ENCODE measurements at places on chromosomes 16 and 17.
A peak's percentile ranks its signal among the peaks of the same experiment; 100 is the strongest.

- peak; percentile 95 for DNase-seq
These were observed 85.3 kb downstream of the HAPSTR1 start for GRCh38 chr16:9176547-9177418.

- no peak for DNase-seq
These were observed 4.4 kb downstream of the JUP start for GRCh38 chr17:41782142-41782541.

- DNase-seq: no peak
These were observed 31.8 kb downstream of the HNF1B start for GRCh38 chr17:37713028-37713431.

DNA sequence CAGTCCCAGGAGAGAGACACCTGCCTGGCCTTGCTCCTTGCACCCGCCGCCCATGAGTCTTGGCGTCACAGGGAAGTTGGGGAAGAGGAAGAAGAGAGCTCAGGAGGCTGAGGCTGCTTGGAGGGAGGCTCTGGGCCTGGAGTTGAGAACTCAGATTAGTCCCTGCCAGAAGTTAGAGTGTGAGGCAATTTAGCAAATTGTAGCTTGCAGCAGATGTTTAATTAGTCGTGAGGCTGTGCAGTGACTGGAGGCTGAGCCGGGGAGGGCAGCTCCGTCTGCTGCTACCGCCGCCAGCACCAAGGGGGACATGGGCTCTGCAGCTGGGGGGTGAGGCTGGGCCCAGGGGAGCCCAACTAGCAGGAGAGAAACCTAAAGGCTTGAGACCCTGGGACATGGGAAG lies 738.3 kb upstream of the EEF2KMT start:
- no peak for DNase-seq

GRCh38 chr16:51982715-51983680 lies 563.9 kb downstream of the TOX3 start:
- DNase-seq: peak; percentile 50

GRCh38 chr17:17027442-17028058 lies 14.7 kb upstream of the MPRIP start:
- DNase-seq: no peak

- peak; percentile 46 for DNase-seq
These were observed 52.6 kb downstream of the USP22 start for GRCh38 chr17:20989991-20990855.

- DNase-seq: no peak
These were observed 27.9 kb downstream of the MINK1 start for GRCh38 chr17:4861052-4861451.

- DNase-seq: no peak
These were observed 22.3 kb upstream of the SMPD3 start for GRCh38 chr16:68470461-68471150.

- no peak for DNase-seq
These were observed 257.9 kb downstream of the SOX9 start for GRCh38 chr17:72378414-72379390.

DNA sequence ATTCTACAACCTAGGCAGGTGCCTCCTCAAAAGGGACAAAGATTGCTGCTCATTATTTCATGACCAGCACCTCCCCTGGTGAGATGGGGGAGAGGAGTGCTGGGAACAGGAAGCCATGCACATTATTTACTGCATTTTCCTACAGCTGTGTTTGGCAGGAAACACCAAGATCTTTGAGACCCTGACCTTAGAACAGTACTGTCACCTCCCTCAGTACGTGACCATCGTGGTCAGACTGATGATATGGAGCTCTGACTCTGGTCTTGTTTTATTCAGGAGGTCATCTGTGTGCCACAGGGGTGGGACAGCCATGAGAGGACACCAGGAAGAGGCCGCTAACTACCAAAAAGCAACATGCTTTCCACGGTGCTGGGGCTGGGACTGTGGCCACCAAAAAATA lies 37.4 kb downstream of the USP22 start:
- no peak for DNase-seq

GRCh38 chr17:8710813-8711212 lies 33.8 kb downstream of the CCDC42 start:
- DNase-seq: peak; percentile 20

DNA sequence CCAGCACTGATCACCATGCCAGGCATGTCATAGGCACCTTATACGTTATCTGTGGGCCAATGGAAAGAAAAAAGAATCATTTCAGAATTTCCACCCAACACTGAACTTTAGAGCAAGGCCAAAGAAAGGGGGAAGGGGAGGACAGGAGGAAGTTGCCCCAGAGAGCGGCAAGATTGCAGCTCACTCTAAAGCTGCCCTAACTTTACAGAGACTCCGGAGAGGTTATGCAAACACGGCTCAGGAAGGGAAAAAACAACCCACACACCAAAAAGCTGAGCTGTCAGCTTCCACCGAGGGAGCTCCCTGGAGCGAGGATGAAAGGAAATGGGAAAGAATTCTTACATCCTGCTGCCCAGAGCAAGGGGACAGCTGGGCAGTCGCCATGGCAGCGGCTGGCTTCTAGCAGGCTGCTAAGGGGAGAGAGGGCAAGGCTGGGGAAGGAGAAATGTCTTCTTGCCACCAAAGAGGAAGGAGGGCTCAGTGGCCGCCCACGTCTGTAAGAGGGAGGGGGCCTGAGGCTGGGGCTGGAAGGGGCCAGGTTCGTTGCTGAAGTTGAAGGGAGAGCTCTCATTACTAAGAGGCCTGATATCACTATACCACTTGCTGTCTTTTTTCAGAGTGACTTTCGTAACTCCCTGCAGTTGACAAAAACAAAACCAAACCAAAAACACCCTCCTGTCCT lies 18.2 kb downstream of the COTL1 start:
- peak; percentile 43 for DNase-seq

DNA sequence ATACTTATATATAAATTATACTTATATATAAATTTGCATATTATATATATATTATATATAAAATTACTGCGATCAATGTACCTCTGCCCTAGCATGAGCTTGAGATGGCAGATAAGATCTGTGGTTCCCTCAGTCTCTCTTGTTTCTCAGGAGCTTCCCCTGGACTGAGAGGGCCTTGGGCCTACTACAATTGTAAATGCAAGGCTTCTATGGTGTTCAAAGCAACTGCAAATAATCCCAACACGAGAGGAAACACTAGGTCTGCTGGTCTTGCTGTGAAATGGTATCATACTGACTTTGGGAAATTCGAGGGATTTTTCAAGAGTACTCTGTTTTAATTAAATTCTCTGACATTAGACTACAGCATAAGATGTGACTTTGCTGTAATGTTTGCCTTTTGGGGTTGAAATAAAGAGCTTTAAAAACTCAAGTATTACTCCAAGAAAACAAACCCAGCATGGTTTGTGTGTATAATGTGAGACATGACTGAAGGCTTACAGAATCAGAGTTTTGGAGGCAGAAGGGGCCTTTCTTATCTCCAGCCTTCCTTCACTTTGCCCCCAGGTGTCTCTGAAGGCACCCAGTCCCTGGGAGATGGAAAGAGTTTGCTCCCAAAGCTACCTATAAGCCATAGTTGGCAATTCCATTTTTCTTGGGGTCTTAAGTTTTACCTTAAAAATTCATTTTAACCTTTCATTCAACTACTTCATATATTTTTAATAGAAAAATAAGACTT lies 24.2 kb downstream of the ACSM1 start:
- DNase-seq: no peak

- no peak for DNase-seq
These were observed 1.3 kb upstream of the SLC6A4 start for GRCh38 chr17:30236766-30237165.

DNA sequence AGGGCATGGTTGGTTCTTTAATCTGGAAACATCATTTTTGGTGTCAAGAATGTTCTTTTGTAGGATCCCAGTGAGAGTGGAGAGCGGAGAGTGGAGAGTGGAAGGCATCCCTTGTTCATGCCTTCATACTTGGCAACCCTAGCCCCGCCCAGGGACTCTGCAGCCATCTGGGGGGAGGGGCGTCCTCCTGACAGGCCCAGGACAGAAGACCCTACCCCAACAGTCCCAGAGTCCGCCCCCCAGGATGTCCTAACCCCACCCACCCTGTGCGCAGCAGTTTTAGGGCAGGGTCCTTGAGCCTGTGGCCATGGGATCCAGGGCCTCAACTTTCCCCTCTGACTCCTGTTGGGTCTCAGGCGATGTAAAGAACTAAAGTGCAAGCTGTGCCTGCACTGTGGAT lies 4.5 kb downstream of the SLC26A11 start:
- DNase-seq: no peak

GRCh38 chr16:54594601-54595391 lies 308.2 kb upstream of the IRX3 start:
- DNase-seq: peak; percentile 36

DNA sequence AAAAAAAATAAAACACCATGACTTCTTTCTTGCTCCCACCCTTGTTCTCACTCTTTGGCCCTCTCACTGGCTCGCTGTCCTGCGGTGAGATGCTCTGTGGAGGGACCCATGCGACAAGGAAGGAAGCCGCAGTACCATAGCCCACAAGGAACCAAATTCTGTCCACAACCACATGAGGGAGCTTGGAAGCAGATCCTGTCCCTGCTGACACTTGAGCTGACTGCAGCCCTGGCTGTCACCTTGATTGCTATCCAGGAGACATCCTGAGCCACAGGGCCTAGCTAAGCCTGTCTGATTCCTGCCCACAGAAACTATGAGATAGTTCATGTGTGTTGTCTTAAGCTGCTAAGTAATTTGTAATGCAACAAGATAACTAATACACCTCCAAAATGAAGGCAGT lies 4.8 kb upstream of the MT2A start:
- DNase-seq: peak; percentile 89

GRCh38 chr16:57622361-57623250 lies 5.8 kb upstream of the ADGRG1 start:
- no peak for DNase-seq

DNA sequence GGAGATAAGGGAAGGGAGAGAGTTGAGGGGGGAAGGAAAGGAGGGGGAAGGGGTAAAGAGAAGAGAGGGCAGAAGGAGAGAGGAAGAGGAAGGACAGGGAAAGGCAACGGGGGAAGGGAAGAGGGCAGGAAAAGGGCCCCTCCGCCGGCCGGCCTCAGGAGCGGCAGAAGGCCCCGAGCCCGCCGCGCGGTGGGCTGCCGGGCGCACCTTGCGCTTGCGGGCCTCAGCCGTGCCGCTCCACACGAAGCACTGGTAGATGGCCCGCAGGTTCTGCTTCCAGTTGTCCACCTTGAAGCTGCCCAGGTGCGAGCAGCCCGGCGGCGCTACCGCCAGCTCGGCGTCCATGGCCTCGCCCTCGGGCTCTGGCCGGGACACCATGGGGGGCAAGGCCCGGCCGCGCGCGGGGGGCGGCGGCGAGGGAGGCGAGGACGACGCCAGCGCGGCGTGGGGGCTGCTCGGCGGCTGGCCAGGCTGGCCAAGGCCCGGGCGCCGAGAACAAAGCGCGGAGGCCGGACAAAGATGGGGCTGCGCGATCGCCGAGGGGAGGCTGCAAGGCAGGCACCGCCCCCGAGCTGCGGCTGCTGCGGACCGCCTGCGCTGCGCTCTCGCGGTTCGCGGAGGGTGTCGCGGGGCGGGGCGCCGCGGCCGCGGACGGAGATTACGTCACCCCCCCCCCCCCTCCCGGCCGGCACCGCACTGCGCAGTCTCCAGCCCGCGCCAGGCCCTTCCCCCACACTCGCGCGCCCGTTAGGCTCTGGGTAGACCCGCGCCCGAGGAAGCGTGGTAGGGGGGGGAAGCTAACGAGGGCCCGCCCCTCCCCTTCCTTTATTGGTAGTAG lies at the start of gene USP22:
Gene USP22, minus strand, starts transcription at position 554 of the 838 bp plus-strand sequence. Its CDS starts 176 bp downstream, at position 378.
- no peak for DNase-seq

- DNase-seq: no peak
These were observed 283.5 kb downstream of the C16orf95 start for GRCh38 chr16:87033541-87034300.

- DNase-seq: peak; percentile 49
These were observed at the start of gene NECAB2 for GRCh38 chr16:83967838-83968305. Gene NECAB2 (plus strand): TSS chr16:83968244. CDS start chr16:83968649, 405 bp downstream.

- DNase-seq: no peak
These were observed 968 bp downstream of the RIPOR1 start for GRCh38 chr16:67529582-67530012.

- peak; percentile 81 for DNase-seq
These were observed 9.8 kb downstream of the TMEM208 start for GRCh38 chr16:67236563-67237395.

All from WERI-Rb-1 (cell line).